ENCODE measurements at places on chromosomes 4 and X.

DNA sequence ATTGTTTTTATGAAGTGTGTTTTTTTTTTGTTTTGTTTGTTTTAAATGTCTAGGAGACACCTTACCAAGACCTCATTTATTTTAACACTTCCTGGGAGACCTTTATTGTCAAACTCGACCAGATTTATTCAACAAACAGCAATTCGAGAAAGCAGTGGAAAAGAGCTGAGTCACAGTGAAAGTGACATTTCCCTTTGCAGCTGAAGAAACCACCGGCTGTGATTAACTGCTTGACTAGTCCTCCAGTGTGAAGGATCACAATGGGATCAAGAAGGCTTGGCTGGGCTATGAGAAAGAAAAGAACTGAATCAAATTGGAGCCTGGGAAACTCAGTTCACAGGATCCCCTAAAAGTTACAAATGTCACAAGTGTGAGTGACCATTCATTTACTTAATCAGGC lies 11.9 kb upstream of the ADH7 start:
- H3K27me3 ChIP-seq, result no peaks in the 10 kb centered on the region
- peak overlapping the region; percentile 63 for H3K27ac ChIP-seq
- DNase-seq, result peak; percentile 62
- H3K4me3 ChIP-seq, result no peak overlapping the region
- H3K36me3 ChIP-seq, result no peaks in the 10 kb centered on the region

- no peaks in the 10 kb centered on the region for H3K36me3 ChIP-seq
- peak; percentile 8 for DNase-seq
- no peak overlapping the region for H3K4me3 ChIP-seq
These were observed 749.5 kb upstream of the PCDH7 start for GRCh38 chr4:29970626-29971025.

- no peaks in the 10 kb centered on the region for H3K27me3 ChIP-seq
- no peak overlapping the region for H3K4me3 ChIP-seq
- no peak for DNase-seq
- no peaks in the 10 kb centered on the region for H3K4me1 ChIP-seq
These were observed 128.6 kb downstream of the ANAPC4 start for GRCh38 chr4:25505637-25505991.

- peaks cover 11% of the 10 kb centered on the region for H3K4me1 ChIP-seq
- H3K36me3 ChIP-seq, result peaks cover 1% of the 10 kb centered on the region
- H3K27ac ChIP-seq, result no peak overlapping the region
- no peak for DNase-seq
These were observed 44.8 kb downstream of the GAB1 start for GRCh38 chr4:143381189-143382118.

DNA sequence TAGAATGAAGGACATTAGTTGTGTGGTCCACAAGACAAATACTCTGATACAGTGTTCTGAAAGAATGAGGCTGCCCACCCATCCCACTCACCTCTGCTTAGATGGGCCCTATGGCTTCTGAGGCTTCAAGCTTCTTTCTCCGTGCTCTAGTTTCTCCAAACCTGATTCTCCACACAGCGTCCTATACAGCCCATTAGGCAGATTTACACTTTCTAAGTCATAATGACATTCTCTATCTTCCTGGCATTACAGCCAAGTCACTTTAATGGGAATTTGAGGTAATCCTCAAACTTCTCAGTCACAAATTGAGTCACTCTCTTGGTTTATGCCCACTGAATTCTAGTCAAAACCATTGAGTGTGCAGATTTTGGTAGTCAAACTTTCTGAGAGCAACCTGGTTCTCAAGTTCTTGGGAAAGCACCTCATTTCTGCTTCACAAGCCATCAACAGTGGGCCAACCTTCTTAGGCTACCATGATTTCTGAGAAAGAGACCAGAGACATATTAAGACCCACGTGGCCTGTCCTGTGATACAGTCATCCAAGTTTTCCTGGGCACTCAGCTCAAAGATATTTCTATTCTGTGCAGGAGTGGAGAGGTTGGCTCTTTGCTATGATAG lies 6.2 kb upstream of the SETD7 start:
- no peak overlapping the region for H3K4me3 ChIP-seq
- H3K4me1 ChIP-seq, result peaks cover 4% of the 10 kb centered on the region
- no peaks in the 10 kb centered on the region for H3K36me3 ChIP-seq
- no peak overlapping the region for H3K27ac ChIP-seq
- no peak for DNase-seq

DNA sequence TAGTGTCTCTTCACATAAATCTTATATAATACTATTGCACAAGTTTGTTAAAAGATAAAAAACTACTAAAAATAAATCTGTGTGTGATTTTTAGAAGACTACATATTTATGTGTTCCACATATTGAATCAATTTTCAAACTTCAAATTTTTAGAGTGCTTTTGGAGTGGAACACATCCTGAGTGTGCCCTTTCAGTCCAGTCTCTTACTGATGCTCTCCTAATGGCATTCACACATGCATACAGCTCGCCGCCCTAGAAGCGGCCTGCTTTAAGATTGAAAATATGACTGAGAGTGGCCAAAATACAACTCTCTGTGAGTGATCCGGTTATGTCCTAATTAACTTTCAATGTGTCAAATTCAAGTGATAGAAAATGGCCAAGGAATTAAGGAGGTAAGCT lies 628.8 kb downstream of the ANKRD50 start:
- H3K27me3 ChIP-seq, result no peaks in the 10 kb centered on the region
- H3K4me1 ChIP-seq, result no peaks in the 10 kb centered on the region
- no peak for DNase-seq

DNA sequence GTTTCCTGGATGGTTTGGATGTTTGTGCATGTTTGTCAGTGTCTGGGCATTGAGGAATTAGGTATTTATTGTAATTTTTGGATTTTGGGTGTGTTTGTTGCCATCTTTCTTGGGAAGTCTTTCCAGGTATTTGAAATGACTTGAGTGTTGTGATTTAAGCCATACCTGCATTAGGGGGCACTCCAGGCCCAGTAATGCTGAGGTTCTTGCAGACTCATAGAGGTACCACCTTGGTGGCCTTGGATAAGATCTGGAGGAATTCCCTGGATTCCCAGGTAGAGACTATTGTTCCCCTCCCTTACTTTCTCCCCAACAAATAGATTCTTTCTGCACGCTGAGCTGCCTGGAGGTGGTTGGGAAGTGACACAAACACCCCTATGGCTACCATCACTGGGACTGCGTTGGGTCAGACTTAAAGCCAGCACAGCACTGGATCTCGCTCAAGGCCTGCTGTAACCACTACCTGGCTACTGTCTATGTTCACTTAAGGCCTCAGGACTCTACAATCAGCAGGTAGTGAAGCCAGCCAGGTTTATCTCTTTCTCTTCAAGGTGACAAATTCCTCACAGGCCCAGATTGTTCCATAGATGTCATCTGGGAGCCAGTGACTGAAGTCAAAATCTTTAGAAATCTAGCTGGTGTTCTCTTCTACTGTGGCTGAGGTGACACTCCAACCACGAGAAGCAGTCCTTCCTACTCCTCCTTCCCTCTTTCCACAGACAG lies 643.6 kb downstream of the PDHA2 start:
- no peak overlapping the region for H3K4me3 ChIP-seq
- H3K4me1 ChIP-seq, result no peaks in the 10 kb centered on the region
- no peaks in the 10 kb centered on the region for H3K36me3 ChIP-seq
- H3K27ac ChIP-seq, result no peak overlapping the region
- DNase-seq, result no peak

DNA sequence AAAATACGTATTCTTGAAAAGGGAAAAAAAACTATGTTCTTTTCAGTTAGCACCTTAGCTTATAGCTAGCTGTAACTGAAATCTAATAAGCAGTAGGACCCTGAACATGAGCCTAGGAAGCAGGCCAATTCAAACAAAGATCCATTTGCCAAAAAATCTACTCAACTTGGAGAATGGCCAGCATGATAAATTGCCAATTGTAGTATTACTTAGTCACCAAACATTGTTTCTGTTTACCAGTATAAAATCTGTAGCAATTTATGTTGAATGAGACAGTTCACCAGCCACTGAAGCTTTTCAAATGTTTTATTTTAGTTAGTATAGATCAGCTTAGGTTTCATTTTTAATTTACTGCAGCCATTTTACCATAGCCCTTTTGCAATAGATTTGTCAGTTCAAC lies 323.6 kb upstream of the DIPK2B start:
- no peak overlapping the region for H3K4me3 ChIP-seq
- H3K4me1 ChIP-seq, result no peaks in the 10 kb centered on the region
- H3K36me3 ChIP-seq, result no peaks in the 10 kb centered on the region
- no peak overlapping the region for H3K27ac ChIP-seq
- DNase-seq, result no peak
- H3K27me3 ChIP-seq, result no peaks in the 10 kb centered on the region

- no peak overlapping the region for H3K27ac ChIP-seq
- no peaks in the 10 kb centered on the region for H3K27me3 ChIP-seq
- no peaks in the 10 kb centered on the region for H3K36me3 ChIP-seq
- DNase-seq, result no peak
These were observed 82.5 kb downstream of the CPEB2 start for GRCh38 chr4:15084780-15085179.

DNA sequence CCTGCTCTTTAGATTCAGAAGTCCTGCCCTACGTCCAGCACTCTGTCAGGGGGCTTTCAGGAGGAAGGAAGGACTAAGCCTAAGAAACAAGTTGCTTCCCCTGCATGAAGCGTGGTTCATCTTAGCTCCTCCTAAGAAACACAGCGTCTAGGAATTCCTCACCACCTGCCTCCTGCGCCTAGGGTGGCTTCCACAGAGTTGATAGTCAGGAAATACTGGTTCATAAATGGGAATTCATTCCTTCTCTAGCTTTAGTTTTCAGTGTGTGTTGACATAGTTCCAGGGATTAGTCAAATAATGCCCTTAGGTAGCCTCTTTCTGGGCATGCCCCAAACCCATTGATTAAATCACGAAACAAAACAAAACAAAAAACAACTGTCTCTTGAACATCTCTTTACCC lies 1.7 kb upstream of the MXRA5 start:
- no peak overlapping the region for H3K27ac ChIP-seq
- DNase-seq, result no peak
- no peaks in the 10 kb centered on the region for H3K36me3 ChIP-seq
- peaks cover 9% of the 10 kb centered on the region for H3K27me3 ChIP-seq
- H3K4me1 ChIP-seq, result no peaks in the 10 kb centered on the region

- no peak overlapping the region for H3K27ac ChIP-seq
- DNase-seq, result no peak
- H3K27me3 ChIP-seq, result no peaks in the 10 kb centered on the region
- no peaks in the 10 kb centered on the region for H3K36me3 ChIP-seq
These were observed 155.5 kb upstream of the PSAPL1 start for GRCh38 chr4:7590189-7590588.

GRCh38 chr4:59222221-59222620 lies 1977.9 kb upstream of the ADGRL3 start:
- H3K4me1 ChIP-seq, result no peaks in the 10 kb centered on the region
- no peak for DNase-seq
- no peaks in the 10 kb centered on the region for H3K36me3 ChIP-seq

- DNase-seq, result no peak
- H3K4me3 ChIP-seq, result no peak overlapping the region
- H3K27me3 ChIP-seq, result no peaks in the 10 kb centered on the region
- H3K27ac ChIP-seq, result no peak overlapping the region
These were observed 44.1 kb downstream of the TIGD4 start for GRCh38 chr4:152735396-152735859.

DNA sequence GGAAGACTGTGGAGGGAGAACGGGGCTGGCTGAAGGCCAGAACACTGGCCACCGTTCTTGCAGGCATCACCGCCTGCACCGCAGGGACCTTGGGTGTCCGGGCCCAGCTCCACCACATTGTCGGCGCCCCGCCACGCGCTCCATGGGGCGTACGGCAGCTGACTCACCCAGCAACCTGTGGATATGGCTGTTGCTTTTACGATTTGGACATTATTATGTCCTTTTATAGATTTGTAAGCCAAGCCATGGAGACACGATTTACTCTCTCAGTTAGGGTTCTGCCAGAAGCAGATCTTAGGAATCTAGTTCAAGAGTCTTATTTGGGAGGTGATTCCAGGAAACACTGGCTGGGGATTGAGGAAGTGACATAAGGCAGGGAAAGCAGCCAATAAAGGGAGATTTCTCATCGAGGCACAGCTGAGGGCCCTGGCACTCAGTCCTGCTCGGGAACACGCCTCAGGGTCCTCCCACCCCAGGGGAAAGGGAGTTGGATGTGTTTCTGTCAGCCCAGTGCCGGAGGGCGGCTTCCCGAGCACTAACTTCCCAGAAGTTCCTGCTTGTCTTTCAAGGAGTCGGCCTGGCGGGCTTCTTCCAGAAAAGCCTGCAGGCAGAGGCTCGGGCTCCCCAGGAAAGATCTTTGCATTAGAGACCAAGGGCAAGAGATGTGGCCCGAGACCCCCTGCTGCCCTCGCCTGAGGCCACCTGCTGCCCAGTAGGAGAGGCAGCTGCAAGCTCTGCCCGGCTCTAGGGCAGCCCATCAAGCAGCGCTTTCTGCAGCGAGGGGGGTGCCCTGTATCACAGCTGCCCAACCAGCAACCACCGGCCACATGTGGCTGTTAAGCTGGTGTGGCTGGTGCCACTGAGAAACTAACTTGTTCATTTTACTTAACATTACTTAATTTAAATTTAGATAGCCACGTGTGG lies 52.9 kb downstream of the CRMP1 start:
- H3K27me3 ChIP-seq, result peaks cover 3% of the 10 kb centered on the region
- no peak overlapping the region for H3K27ac ChIP-seq
- peaks cover 70% of the 10 kb centered on the region for H3K36me3 ChIP-seq
- DNase-seq, result no peak
- H3K4me1 ChIP-seq, result no peaks in the 10 kb centered on the region

- no peak overlapping the region for H3K27ac ChIP-seq
- H3K27me3 ChIP-seq, result no peaks in the 10 kb centered on the region
- no peaks in the 10 kb centered on the region for H3K36me3 ChIP-seq
- H3K4me1 ChIP-seq, result no peaks in the 10 kb centered on the region
These were observed 278.8 kb upstream of the GALNTL6 start for GRCh38 chr4:171534391-171534790.

Data from neuronal stem cell (in vitro differentiated cells).